ENCODE measurements at places on chromosomes 3 and 15.

GRCh38 chr3:74693696-74694393, 79.4 kb upstream of the CNTN3 start:
- DNase-seq = no peak

- DNase-seq = no peak
Measured at GRCh38 chr3:58347984-58348383, 15.3 kb downstream of the PXK start.

GRCh38 chr15:101374326-101374725, 79.3 kb upstream of the SNRPA1 start:
- DNase-seq = no peak

- peak; percentile 5 for DNase-seq
Measured at GRCh38 chr3:180680097-180680430, 775 bp upstream of the CCDC39 start.

DNA sequence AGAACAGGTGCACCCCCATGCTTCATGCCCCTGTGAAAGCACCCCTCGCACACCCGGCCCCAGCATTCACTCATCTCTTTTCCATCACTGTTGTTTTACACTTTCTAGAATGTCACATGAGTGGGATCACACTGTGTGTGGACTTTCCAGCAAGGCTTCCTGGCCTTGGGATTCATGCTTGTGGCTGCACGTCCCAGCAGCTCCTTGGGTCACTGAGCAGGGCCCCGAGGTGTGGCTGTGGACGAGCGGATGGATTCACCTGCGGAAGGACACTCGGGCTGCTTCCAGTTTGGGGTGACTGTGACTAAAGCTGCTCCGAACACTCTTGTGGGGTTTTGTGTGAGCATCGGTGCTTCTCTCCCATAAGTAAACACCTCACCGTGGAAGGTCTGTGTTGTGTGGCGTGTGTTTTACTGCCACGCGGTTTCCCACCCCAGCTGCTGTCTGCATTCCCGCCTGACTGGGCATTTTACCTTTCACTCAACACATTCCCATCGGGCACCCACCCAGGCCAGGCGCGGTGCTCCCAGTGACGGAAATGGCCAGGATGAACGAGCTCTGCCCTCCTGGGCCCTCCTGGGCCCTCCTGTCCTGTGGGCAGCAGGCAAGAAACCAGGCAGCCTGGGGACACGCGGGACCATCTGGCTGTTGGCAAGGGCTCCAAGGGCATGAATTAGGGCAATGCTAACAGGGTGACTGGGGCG, 41.4 kb downstream of the DNAJB8 start:
- no peak for DNase-seq

DNA sequence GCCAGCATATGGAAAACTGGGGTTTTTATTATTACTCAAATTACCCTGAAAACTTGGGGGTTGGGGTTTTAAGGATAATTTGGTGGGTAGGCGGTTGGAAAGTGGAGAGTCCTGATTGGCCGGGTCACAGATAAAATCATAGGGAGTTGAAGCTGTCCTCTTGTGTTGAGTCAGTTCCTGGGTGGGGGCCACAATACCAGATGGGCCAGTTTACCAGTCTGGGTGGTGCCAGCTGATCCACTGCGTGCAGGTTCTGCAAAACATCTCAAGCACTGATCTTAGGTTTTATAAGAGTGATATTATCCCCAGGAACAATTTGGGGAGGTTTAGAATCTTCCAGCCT, 4.9 kb upstream of the ZNF662 start:
- no peak for DNase-seq

- DNase-seq = no peak
Measured at GRCh38 chr3:150567328-150567727, 20.7 kb downstream of the EIF2A start.

DNA sequence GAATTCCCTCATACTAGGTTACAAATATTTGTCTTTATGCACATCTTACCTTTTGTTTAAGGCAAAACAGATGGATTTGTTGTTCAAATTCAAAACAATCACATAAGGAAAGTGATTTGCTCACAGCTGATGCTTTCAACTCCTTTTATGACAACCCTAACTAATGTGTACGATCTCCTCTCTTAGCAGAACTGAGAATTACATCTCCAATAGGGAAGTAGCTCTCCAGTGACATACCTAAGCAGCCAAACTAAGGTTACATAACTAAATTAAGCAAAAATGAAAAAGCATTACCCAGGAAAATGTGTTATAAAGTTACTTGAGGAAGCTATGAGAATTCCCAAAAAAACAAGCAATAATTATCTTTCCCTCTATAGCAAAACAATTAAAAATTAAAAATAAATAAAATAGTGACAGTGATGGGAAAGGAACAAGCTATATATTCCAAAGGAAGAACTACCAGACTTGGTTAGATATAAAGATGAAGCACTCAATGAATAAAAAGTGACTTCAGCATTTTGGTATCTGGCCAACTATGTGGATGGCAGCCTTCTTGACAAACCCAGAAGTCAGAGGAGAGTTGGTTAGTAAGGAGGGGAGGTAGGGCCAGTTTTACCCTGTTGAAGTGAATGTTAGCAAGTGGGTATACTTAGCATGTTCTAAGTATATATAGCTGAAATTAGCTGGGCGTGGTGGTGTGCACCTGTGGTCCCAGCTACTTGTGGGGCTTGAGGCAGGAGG, 32.4 kb downstream of the PEAK1 start:
- DNase-seq = no peak

DNA sequence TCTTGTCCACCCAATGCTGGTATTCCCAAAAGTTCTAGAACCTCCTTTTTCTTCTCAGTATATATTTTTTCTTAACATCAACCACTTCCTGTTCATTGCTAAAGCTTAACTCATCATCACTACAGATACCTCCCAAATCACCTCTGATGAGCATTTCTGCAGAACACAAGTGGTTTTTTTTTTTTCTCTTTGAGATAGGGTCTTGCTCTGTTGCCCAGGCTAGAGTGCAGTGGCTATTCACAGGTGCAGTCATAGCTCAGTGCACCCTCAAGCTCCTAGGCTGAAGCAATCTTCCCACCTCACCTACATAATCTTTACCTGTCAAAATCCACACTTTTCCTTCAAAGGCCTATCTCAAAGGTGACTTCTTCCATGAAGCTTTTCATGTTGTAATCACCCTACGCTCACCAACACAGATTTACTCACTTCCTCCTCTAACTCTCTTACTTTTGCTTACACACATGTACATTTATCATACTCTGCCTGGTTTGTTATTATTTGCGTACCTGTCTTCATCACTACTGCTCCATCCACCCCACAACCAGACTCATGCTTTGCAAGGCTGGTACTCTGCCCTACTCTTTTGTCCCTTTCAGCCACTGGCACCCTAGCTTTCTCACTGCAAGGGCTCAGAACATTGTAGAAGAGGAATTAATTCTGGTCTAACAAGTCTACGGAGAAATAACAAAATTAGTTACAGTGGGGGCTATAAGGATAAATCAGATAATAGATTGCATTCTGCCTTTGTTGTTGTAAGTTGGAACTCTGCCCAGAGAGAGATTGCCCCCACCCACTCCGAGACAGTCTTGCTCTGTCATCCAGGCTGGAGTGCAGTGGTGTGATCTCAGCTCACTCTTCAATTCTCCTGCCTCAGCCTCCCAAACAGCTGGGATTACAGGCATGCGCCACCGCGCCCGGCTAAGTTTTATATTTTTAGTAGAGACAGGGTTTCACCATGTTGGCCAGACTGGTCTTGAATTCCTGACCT, 27.5 kb downstream of the HERC1 start:
- no peak for DNase-seq

- no peak for DNase-seq
Measured at GRCh38 chr15:91849749-91850161, 3.8 kb upstream of the SLCO3A1 start.

DNA sequence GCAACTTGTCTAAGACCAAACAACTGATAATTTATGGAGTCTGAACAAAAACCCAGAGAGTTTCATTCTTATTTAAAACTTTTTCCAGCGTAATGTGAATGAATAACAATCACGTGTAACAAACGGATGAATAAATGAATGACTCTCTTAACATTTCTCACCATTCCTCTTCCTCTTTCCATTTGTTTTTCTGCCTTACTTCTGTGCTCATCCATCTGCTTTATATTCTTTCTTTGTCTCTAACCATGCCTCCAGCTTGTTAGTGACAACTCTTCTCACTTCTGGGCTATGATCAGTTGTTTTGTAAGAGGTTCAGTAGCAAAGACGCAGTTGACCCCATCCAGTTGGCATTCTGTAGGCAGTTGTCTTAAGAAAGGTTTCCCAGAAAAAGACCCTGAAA, 133.7 kb upstream of the MB21D2 start:
- no peak for DNase-seq

DNA sequence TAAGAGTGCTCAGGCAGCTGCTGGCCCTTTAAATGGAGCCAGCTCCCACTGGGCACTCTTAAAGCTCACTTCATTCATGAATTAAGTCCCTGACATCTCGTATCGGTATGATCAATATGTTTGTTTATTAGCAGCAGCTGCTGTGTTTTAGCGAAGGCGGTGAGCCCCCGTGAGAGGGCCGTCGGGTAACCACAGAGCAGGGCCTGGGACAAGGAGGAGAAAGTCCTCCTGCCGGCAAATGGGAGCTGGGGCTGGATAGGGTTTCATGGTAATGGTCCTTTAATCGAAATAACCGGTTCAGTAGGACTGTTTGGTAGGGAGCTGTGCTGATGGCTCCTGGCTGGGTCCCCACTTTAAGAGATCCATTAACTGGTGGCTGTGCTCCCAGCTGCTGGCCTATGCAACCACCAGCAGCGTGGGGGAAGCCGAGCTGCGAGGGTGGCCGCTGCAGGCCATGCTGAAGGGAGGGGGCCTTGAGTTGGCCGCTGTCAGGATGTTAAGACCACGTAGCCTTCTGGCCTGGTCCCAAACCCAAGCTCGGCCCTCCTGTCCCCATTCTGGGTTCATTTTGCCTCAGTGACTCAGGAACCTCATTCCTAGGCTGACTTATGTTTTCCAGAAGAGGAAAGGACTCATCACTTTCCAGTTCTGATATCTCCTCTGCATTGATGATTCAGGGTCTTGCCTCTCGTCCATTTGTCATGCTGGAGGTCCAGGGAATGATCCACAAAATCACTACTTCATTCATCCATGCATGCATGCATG, 67.6 kb upstream of the NTRK3 start:
- no peak for DNase-seq

DNA sequence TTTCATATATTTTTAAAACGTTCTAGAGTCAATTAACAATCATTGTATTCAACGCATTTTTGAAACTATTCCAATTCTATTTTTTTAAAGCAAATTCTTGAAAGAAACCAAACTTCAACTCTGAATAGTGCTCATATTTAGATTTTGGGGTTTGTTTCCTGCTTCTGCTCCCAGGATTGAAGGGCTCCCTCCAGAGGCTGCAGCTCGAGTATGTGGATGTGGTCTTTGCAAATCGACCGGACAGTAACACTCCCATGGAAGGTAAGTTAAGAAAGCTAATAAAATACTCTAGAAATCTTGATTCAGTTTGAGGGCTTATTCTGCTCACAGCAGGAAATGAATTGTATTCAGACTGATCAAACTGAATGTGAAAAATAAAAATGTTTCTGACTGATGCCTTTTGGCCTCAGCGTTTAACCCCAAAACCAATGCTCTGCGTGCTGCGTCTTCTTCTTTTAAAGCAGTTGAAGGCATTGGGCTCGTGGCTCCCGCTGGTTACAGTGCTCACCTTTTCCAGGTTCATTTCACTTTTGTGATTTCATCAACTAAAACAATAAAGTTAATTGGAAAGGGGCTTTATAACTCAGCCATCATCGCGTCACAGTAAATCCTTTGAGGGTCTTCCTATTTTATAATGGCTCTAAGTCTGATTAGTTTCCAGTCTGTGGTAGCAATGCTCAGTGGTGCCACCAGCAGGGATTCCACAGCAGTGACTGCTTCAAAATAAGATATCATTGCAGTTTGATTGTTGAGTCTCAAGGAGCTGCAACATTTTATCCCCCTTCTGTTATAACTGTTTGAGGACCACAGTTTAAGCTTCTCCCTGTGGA, 80.1 kb downstream of the SSR3 start:
- DNase-seq = no peak

GRCh38 chr3:16511681-16512434, 1.6 kb downstream of the RFTN1 start:
- peak; percentile 57 for DNase-seq

All from stimulated activated CD8-positive, alpha-beta memory T cell treated with anti-CD3 and anti-CD28 coated beads, Interleukin-2, amount 100 ng/mL, for 48 hours (primary cell).